ENCODE measurements at places on chromosomes 3 and 15.

- DNase-seq: no peak
These were observed 643 bp downstream of the MYO5A start for GRCh38 chr15:52527911-52528563.

DNA sequence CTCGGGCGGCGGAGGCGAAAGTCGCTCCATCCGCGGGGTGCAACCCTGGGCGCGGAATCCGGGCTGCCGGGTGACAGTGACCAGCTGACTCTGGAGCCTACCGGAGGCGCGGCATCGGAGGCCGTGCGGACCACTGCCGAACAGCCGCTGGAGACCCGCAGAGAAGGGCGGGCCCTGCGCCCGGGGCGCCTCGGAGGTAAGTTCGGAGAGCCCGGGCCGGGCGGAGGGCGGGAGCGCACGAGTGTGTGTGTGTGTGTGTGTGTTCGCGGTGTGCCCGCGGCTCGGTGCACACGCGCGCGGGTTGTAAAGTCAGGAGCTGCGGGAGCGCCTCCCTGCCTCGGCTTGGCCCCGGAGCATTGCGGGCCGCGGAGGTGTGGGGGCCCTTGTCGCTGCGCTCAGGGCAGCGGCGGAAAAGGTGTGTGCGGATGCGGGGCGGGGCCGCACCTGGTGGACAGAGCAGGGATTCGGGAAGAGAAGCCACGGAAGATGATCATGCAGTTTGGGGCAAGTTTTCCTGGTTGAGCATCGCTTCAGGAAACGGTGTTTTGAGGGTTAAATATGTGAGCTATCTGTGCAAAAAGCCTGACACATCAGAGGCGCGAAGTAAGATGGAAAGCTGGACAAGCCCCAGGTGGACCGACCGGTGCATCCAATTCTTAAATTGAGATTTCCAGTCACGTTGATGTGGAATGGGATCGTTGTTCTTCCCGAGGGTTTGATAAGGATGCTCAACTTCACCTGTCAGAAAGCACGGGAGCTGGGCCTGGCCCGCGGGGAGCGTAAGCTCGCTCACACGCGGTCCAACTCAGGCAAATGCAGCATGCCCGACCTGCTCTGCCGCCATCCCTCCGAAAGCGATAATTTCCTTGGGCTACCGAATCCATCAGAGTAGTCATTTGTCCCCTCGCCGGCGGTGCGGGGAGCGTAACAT, 474 bp downstream of the MINAR1 start:
- DNase-seq: no peak

DNA sequence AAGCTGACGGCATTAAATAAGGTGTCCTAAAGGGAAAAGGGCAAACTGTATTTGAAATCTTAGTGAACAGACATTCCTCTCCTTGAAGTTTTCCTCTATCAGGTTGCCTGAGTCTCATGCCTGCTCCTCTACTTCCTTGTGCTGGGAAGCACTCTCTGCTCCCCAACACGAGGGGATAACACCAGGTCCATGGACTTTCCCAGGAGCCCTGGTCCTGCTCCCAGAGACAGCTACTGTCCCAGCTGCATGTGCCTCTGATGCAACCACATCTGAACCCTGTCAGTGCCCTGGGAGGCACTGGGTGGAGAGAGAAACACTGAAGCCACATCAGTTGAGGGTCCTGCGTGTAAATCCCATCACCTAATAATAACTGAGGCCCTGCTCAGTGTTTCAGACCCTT, 7.4 kb downstream of the TLR9 start:
- DNase-seq: no peak

GRCh38 chr15:82132096-82132495, 86.3 kb upstream of the MEX3B start:
- DNase-seq: no peak

GRCh38 chr3:117818592-117818991, 1109.0 kb downstream of the TUSC7 start:
- no peak for DNase-seq

GRCh38 chr3:106176734-106177133, 307.9 kb upstream of the CBLB start:
- DNase-seq: no peak

- DNase-seq: no peak
These were observed 646.5 kb downstream of the MCTP2 start for GRCh38 chr15:94877833-94878232.

- DNase-seq: no peak
These were observed 23.2 kb downstream of the ALS2CL start for GRCh38 chr3:46670000-46670890.

DNA sequence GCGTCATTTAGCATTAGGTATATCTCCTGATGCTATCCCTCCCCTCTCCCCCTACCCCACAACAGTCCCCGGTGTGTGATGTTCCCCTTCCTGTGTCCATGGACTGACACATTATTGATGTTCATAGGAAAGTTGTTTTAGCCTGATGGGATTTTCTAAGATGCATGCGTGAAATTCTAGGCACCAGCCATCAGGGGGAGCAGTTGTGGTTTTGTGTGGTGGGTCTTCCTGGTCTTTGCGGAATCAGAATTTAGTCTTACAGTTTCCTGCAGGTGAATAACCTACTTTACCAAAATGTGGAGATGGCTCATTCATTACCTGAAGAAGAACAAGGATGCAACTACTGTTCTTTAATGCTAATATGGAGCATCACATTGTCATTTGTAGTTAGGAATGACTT, 455.0 kb upstream of the THBS1 start:
- DNase-seq: no peak

GRCh38 chr3:102224171-102224570, 210.6 kb upstream of the ZPLD1 start:
- DNase-seq: no peak

- no peak for DNase-seq
These were observed 66.3 kb upstream of the IL12A start for GRCh38 chr3:159922193-159922840.

DNA sequence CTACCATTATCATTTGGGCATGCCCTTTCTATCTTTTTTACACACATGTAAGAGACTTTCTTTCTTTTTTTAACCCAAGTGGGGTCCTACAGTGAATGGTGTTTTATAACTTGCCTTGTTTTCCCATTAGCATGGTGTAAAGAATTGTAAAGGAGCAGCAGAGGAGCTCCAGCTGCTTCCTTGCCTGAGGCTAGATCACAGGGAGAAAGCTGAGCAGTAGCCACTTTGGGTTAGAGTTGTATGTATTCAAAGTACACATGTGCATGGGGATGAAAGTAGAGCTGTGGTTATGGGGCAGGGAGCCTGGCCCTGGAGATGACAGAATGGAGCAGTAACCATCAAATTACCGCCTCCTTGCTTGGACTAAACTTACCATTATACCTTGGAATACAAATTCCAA, 231.1 kb upstream of the PDZRN3 start:
- DNase-seq: no peak

GRCh38 chr3:125083776-125084175, 28.0 kb upstream of the HEG1 start:
- DNase-seq: no peak

Data from GF-D8 (cell line).